ENCODE measurements at places on chromosomes 2 and 18.

GRCh38 chr2:69601179-69601612 lies 42.3 kb downstream of the AAK1 start:
- DNase-seq, result no peak

- no peak for DNase-seq
Observed at GRCh38 chr2:115596659-115597375, 1154.4 kb downstream of the DPP10 start.

- no peak for DNase-seq
Observed at GRCh38 chr2:29755829-29756228, 165.6 kb downstream of the ALK start.

- no peak for DNase-seq
Observed at GRCh38 chr2:190215620-190216019, 104.0 kb downstream of the HIBCH start.

DNA sequence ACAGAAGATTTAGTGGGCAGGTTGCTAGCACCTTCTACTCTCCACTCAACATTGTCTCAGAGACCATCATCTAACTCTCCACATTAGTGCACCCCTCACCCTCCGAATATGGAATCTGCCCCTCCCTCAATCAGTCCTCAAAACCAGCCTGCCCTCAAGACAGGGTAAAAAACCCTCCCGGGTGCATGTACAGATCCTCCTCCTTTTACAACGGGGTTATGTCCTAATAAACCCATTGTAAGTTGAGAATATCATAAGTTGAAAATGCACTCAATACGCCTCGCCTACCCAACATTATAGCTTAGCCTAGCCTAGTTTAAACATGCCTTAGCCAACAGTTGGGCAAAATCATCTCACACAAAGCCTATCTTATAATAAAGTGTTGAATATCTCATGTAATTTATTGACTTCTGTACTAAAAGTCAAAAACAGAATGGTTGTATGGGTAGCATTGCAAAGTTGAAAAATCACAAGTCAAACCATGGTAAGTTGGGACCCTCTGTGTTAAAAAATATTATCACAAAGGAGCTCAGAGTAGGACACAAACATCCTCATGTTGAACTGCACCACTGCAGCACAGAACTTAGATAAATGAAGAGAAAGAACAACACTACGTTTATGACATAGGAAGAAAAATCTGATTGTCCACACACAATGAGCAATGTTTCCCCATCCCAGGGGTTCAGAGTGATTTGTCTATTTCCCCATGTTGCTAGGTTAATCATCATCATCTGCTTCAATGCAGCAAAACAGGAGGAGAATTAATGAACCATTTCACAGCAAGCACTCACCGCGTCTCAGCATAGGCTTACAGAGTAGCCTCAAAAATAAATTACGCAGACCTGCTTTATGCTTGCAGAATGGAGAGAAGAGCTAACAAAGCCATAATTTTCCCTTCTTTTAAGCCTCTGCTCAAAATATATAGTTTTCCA lies 184.1 kb upstream of the ARL4C start:
- no peak for DNase-seq

- no peak for DNase-seq
Observed at GRCh38 chr2:12514631-12515437, 201.9 kb upstream of the TRIB2 start.

DNA sequence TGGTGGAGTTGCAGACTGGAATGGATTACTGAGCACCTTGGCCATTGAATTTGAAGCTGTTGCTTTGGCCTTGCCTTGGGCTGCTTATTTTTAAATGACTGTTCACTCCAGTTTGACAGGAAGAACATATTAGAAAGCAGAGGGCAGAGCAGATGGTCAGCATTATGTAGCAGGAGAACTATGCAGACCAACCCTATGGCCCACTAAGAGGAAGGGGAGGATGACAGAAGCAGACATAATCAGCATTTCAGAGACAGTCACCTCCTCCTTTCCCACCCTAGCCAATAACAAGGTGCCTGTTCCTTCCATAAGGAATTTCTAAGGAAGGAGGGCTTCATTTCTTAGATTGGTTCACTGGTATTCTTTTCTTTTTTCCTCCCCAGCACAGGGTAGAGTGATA lies 2.4 kb downstream of the CHRNA1 start:
- no peak for DNase-seq

DNA sequence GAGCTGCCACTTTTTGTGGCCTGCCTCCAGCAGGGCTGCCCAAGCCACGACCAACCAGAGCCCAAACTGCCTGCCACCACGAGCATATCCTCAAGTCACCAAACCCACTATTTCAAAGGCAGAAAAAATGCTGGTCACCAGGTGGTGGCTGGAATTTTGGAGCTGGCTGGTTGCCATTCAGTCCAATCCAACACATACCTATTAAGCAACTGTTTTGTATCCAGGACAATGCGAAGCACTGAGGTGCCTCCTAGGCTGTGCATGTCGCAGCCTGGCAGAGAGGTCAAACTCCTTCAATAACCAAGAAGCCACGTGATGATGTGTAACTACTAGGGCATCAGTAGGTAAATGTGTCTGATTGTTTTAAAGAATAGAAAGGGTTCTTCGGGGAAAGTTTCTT lies 108.3 kb upstream of the PPP1CB start:
- DNase-seq, result no peak

GRCh38 chr2:133581010-133581760 lies 12.9 kb upstream of the NCKAP5 start:
- DNase-seq, result no peak

GRCh38 chr2:4258563-4258962 lies 555.2 kb downstream of the DCDC2C start:
- no peak for DNase-seq

DNA sequence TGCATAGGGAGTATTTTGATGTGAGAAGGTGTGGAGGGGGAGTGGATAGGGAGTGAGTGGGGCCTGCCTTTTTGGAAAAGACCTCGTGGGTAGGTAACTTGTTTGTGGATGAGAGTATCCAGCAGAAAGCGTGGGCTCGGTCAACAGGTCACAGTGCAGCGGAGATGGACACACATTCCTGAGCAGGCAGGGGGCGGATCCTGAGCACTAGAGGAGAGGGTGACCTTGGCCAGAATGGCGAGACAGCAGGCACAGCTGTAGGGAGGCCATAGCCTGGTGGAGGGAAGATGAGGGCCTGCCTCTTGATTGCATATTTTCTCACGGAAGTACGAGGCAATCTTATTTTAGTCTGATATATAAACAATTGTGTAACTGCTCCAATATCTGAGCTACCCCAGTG lies 3.6 kb upstream of the MC2R start:
- no peak for DNase-seq

DNA sequence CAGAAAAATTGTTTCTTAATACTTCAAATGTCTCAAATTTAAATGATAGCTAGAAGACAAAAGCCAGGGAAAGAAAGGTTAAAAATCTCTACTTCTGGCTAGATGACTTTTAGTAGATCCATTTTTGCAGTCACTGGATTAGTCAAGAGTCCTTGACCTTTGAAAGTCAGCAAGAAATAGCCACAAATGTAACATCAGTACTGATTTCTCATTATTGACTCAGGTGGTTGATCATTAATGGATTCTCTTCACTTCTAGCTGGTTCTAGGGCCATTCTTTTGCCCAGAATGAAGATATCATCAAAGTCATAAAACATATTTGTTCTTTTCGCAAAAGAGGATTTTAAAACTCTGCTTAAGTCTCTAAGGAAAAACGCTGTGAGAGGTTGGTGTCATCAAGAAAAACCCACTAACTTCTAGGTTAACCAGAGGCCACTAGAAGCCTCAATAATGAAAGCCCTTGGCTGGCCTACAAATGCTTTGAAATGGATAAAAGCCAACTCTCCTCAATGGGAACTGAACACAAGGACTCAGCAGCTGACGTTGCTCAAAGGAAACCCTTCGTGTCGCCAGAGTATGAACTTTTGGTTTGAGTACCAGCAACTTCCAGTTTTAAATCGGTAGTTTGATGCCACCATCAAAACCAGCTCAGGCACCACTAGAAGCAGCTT lies 66.3 kb downstream of the IRS1 start:
- no peak for DNase-seq

DNA sequence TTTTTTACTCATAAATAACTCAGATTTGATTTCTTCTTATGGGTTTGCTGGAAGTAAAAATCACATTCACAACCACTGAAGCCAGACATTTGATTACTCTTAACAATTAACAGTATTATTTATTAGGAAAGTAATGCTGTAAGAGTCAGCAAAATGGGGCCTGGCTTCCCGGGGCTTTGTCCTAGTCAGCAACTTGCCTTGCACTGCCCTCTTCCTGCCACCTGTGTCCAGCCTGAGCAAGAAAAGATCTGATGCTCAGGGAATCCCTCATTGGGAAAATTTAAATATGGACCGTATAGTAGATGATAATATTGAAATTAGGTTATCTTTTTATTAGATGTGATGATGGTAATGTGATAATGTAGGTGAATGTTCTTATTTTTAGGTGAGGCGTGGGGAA lies 30.8 kb upstream of the ACYP2 start:
- DNase-seq, result peak; percentile 42

DNA sequence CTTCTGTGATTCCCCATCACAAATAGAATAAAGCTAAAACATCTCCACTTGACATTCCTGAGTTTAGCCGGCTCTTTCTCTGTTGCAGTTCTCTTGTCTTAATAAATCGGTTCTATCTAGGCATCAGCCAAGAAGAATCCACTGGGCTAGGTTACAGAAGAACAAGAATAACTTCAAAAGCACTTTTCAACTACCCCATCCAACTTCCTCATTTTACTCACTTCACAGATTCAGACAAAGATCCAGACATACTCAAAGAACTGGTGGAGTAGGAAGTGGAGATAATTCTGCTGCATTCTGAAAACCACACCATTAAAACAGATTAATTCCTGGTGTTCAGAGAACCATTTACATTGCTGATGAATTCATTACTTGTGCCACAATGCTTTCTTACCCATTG lies 9.6 kb upstream of the ALPK2 start:
- no peak for DNase-seq

DNA sequence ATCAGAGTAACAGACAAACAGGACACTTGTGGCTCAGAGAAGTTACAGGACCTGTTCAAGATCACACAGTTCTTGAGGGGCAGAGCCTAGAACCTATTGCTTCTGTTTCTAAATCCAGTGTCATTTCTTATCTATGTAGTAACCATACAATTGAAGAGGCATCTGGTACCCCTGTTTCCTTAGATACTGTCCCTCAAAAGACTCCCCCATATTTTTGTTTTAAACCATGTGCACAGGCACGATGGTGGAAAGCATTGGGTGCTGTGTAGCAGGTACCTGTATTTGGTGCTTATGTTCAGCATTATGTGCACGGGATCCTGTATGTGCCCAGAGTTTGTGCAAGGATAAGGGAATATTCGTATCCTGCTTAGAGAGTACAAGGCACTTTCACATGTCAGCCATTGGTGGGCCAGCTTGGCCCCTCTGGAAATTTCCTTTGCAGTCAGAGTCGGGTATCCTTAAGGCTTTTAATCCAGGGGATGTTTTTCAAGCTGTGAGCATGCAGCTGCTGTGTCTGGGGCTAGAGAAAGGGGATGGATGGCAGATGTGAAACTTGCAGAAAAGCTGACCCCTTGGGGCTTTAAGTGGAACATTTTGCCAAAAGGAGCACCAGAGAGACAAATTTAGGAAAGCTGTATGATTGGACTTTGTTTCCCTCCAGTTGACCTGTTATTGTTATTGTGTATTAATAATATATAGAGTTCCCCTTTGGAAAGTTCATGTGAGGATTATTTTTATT lies 2.1 kb downstream of the LBH start:
- DNase-seq, result peak; percentile 60

DNA sequence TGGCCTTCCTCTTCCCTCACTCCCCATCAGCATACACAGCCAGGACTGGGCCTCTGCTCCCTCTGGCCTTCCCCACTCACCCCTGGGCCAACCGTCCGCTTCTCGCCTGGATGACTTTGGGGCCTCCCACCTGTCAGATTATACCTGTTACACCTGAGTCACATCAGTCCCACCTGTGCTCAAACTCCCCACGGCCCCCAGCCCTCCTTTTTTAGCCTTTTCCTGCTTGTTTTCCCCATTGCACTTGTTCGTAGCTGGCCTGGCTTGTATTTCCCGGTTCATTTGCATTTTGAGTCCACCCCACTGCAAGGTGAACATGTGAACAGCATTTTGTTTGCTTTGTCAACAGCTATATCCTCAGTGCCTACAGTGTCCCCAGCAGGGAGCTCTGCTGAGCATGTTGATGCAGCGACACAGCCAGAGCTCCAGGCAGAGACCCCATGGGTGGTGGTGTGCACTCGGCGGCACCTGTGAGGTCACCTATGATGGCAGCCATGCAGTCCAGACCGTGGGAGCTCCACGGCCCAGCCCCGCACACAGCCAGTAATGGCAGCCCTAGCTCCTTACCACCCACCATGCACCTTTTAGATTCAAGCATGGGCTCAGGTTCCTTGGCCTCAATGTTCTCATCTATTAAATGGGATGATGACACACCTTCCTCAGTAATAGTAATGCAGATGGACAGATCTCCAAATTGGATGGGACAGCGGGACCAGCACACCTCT lies 276.4 kb upstream of the HS6ST1 start:
- no peak for DNase-seq

DNA sequence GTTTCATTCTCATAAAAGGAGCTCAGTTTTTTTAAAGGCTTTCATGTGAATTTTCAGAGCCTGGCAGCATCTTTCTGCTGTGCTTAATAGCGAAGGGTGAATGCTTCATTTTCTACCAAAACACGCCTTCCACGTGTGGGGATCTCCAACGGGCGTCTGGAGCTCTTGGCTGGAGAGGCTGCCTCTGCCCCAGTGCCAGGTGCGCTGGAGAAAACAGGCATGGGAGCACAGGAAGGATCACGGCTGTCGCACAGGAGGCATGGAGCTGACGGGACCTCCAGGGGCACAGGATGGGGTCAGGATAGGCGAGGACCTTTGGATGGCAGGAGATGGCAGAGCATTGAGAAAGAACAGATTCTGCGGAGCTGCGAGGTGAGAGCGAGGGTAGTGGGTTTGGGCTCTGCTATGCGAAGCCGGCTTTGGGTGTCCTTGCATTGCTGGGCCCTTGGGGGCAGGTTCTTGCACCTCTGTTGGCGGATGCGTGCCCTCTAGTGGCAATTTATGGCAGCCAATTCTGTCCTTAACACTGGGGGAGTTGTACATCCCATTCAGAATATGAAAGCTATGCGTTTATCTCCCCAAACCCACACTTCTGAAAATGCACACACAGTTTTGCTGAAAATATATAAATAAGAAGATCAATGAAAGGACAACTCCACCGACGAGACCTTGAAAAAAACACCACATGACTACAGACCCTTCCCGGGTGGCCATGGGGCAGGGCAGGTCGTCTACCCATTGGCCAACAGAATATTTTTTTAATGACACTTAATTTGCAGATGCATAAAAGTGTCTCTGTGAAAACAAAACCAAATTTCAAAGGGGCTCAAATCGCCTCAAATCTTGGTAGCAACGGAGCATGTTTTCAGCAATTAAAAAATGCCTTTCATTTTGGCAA lies 90.4 kb upstream of the SLC35G4 start:
- no peak for DNase-seq

DNA sequence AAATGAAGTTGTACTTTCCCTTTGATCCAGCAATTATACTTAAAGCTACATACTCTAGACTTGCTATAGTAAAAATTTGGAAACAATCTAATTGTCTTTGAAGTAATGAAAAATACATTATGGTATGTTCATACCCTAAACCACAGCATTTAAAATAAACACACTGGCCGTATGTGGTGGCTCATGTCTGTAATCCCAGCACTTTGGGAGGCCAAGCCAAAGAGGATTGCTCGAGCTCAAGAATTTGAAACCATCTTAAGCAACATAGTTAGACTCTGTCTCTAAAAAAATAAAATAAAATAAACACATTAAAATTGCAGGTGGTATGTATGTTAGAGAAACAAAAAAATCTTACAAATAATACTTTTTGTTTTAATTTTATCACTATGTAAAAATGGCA lies 208.1 kb upstream of the KLHL14 start:
- no peak for DNase-seq

- DNase-seq, result no peak
Observed at GRCh38 chr2:186588421-186588820, 1.4 kb upstream of the ITGAV start.

GRCh38 chr2:97005353-97005752 lies 19.0 kb upstream of the FAM178B start:
- no peak for DNase-seq
